Stimulated activated CD4-positive, alpha-beta T cell treated with anti-CD3 and anti-CD28 coated beads, TNF-alpha, amount 100 ng/mL, for 4 hours (primary cell): ENCODE measurements at places on chromosomes 4 and X.
A peak's percentile ranks its signal among the peaks of the same experiment; 100 is the strongest.

DNA sequence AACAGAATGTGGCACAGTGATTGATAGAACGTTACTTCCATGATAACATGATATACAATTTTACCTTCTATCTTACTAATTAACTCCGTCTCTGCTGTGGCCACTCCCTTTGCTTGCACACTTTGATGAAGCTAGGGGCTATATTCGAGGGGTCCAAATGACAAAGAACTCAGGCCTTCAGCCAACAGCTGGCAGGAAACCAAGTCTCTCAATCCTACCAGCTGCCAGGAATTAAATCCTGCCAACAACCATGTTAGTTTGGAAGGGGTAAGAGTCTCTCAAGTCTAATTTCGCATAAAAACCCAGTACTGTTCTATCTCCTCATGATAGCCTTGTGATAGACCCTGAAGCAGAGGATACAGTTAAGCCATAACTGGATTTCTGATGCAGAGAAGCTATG, 1122.9 kb upstream of the PCDH10 start:
- DNase-seq = no peak

- DNase-seq = no peak
These were observed 3.8 kb upstream of the CXCL9 start for GRCh38 chr4:76011018-76011670.

DNA sequence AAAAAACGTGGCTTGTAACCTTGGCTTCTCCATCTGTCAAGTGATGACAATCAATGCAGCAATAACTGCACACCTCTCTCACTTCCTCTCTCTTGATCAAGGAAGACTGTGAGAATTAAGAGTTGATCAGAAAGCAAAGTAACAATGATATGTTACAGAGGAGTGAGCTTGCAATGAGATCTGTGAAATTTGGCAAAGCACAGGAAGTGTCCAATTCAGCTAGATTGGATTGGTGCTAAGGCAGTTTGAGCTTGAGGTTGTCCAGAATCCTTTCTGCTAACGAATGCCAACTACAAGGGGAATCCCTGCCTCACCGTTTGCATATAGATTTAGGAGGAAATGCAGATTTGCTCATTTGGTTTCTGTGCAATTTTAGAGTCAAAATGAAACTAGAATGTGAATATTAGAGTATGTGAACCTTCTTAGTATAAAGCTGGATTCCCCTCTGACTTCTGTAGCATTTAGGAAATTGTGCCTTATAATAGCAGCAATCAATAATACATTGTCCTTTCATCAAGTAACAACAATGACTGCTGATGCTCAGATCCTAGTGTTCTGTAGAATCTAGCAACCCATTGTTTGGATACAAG, 346.4 kb downstream of the PTTG2 start:
- DNase-seq = no peak

- peak; percentile 27 for DNase-seq
These were observed 306.3 kb downstream of the ANK2 start for GRCh38 chr4:113355550-113356371.

DNA sequence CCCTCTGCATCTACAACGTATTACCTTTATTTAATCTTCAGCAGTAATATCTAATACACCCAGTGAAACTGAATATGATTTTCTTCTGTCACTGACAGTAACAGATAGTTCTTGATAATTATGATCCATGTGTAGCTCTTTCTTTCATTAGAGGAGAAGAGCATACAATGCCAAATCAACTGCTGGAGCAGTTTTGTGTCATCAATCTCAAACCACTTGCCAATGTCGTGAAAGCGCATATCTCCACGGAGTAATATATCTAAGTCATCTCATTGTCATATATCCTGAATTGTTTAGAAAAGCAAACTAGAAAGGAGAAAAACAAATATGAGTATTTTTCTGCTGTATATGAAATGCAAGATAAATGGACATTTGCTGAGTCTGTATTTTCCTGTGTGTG, 47.9 kb downstream of the DCAF8L1 start:
- no peak for DNase-seq

DNA sequence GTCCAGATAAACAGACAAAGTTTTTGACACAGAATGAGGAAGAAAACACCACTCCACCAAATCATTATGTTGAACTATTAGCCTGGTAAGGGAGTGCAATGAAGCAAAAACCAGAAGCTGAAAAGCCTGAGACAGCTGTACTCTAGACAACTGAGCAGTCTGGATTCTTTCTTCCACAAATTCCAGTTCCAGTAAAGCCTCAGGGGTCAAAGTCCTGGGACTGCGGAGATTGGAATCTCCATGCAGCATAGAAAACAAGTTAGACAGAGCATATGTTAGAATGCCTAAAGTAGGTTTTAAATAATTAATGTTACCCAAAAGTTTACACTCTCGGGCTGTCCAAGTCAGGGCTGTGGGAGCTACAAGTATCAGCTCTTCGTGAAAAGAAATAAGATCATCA, 263.2 kb downstream of the TECRL start:
- DNase-seq = no peak

GRCh38 chrX:137352101-137352660, 213.7 kb upstream of the ZIC3 start:
- no peak for DNase-seq

DNA sequence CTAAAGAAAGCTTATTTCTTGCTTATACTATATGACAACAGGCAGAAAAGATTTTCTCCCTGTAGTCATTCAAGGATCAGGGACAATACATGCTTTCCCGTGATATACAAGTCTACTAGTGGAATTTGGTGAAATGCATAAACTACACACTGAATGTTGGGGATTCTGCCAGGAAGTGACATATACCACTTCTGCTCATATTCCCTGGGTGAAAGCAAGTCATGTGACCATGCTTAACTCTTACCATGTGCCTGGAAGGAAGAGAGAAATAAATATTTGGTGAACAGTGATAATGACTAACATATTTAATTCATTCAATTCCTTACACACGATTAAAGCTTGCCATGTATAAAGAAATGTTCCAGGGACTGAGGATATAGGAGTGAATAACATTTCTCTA, 534.6 kb downstream of the PPARGC1A start:
- no peak for DNase-seq

DNA sequence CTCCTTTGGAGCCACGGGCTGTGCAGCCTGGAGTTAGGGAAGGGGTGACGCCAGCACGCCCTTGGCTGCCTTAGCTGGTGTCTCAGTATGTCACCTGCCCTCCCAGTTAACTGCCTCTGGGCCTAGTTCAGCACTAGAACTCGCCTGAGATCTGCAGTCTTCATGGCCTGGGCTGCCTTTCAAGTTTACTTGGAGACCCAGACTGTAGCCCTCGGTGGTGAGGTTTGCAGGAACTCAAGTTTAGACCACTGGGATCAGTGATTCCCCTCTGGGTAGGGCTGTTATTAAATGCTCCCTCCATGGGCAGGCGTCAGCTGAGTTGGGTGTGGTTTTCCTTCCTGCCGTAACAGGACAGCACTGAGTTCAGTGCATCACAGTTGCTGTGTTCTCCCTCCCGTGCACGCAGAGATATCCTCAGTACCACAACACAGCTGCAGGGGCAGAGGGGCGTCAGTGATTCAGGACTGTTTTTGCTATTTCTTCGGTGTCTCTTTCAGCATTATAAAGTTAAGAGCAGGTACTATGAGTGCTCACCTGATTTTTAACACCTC, 30.5 kb downstream of the PLAC8 start:
- DNase-seq = peak; percentile 22

- DNase-seq = no peak
These were observed 74.8 kb downstream of the STPG2 start for GRCh38 chr4:98068495-98068894.

DNA sequence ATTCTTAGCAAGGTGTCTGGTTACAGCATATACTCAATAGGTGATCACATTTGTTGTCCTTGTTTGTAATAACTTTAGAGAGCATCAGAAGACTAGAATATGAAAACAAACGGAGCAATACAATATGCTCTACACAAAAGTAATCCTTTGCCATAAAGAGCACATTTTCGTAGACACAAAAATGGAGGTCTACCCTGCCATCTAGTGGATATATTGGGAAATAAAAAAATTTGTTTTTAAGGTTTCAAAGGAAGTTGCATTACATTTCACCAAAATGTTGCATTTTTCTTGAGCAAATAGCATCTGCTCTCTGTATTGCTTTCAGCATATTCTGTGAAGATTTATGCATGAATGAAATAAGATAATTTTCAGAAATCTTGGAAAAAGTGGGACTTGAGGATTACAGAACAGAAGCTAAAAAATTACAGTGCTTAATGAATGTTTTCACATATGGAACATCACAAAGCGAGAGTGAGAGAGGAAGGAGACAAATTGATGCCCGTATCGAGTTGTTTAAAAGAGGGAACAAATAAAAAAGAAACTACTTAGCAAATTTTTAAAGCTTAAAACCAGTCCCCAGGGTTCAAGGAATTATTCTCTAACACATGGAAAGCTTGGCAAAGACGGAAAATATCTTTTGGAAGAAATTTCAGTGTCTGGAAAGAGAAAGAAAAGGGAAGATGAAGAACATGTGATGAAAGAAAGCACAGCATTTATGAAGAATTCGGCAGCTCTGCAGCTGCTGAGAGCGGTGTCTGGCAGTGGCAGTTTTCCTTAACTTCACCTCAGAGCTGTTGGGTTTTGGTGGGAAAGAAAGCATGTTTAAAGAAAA, 390.1 kb downstream of the ANKRD50 start:
- DNase-seq = no peak

DNA sequence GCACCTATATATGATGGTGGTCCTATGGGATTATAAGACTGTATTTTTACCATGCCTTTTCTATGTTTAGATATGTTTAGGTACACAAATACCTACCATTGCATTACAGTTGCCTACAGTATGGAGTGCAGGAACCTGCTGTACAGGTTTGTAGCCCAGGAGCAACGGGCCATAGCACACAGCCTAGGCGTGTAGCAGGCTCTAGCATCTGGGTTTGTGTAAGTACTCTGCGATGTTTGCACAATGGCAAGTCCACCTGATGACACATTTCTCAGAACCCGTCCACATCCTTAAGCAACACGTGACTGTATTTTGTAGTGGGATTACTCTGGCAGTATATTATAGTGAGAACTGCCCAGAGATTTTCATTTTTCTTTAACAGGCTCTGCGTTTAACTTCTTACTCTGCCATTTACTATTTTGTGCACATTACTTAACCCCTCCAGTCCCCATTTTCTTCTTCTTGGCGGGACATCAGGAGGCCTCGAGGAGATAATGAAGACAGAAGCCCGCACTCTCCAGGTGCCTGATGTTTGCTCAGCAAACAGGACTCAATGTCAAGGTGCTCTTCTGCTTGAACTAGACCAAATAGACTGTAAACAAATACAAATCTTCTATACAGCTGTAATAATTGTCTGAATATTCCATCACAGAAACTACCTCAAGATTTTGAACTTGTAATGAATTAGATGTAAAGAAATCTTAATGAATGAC, 102.0 kb upstream of the PDLIM3 start:
- DNase-seq = no peak
